Stimulated activated CD8-positive, alpha-beta memory T cell treated with anti-CD3 and anti-CD28 coated beads, Interleukin-15, amount 100 ng/mL, for 48 hours (primary cell): ENCODE measurements at places on chromosomes 5 and 9.

DNA sequence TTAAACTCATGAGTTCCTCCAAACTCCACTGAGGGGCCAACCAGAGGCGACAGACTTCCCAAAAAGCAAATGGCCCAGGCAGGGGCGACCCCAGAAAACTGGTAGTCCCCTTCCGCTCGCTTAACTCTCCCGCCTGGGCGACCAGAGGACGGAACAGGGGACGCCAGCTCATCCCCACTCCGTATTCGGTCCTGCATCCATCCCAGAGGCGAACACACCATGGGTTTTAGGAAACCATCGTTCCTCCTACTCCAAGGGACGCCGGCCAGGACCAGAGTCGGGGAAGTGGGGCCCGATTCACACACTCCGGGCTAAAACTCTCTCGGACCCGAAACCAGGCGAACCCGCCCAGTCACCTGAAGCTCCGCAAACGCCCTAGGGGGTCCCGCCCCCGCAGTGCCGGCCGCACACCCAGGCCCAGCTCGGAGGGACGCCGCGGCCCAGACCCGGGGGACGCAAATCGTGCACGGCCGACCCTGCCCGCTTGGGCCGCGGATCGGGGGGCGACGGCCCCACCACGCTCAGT is 478 bp downstream of the TEX10 start:
- peak; percentile 8 for DNase-seq

DNA sequence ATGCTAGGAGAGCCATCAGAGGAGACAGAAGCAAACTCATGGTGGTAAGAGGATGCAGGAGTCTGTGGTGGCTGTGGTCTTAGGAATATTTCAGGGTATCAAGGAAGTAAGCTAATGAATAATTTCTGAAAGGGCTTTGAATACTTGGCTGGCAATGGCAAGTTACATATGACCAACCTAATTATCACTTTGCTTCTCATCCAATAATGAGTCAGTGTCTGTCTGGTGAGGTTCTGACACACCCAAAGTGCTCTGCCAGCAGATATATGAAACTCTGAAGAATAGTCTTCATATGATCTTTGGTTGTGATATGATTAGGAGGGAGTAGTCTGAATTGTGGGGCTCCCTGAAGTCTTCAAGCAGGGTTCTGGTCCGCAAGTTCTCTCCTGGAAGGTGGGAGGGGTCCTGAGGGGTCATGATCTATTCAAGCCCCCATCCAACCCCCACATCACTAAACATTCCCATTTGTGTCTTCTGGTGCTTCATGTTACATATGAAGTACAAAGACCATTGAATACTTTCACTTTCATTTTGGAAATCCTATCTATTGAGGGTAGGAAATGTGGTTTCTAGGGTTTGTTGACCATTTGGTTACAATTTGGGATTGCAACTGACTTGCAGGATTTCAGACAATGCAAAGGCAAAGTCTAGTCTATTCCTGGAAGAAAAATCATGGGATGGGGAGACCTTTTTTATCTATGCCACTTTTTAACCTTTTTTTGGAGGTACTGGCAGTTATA is 199.9 kb upstream of the CDKN2B start:
- DNase-seq = no peak

- DNase-seq = no peak
Measured at GRCh38 chr5:10301842-10302610, 5.7 kb downstream of the CMBL start.

GRCh38 chr9:120388003-120388855 is 191.7 kb downstream of the CDK5RAP2 start:
- no peak for DNase-seq

DNA sequence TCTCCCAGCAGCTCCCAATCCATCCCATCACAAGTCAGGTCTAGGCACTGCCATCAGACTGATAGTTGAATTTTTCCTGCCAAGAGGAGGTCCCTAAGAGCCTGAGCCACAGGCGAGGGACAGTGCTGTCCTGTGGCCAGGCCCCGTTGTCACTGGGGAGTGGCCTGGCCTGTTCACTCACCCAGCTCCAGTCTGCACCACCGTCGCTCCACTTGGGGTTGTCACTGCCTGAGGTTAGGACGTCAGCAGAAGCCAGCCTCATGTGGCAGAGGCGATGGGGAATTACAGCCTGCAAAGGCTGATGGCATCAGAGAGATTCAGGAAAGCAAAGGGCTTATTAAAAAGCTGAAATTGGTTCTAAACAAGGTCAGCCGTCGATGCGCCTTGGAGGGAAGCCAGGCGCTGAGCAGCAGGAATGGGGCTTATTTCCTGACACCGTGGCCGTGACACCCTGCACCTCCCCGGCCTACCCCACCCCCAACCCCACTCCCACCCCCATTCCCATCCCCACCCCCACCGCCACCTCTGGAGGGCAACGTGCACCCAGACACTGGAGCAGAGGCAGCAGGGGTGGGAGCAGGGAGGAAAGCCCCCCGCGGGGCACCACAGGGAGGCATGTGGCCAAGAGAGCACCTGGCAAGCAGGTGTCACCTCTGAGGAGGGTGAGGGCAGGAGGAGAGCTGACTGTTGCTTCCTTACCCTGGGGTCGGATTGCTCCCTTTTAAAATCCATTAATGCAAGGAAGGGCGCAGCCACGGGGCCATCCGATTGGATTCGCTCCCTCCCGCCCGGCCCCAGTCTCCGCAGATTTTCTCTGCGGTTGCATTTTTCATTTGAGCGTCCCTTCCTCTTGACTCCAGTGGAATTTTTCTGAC is 3.1 kb upstream of the DBH start:
- no peak for DNase-seq

- no peak for DNase-seq
Measured at GRCh38 chr5:31408814-31409213, 123.1 kb downstream of the DROSHA start.

GRCh38 chr9:93663877-93664548 is 87.6 kb downstream of the PHF2 start:
- no peak for DNase-seq

DNA sequence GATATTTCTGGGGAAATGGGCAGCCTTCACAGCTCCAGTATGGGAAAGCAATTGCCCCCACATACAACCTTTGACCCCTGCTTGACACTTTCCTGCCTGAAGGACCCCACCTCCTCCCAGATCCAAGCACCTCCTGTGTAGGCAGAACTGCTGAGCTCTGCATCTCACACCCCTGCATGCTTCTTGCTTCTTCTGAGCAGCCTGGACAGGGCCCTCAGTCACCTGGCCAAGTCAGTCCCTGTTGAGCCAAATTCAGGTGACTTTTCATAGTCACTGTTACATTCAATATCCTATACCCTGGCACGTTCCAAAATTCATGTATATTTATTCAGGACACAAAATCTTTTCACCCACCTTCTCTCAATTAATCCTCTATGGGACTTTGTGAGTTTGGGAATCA is 30.4 kb upstream of the CTSL start:
- no peak for DNase-seq

DNA sequence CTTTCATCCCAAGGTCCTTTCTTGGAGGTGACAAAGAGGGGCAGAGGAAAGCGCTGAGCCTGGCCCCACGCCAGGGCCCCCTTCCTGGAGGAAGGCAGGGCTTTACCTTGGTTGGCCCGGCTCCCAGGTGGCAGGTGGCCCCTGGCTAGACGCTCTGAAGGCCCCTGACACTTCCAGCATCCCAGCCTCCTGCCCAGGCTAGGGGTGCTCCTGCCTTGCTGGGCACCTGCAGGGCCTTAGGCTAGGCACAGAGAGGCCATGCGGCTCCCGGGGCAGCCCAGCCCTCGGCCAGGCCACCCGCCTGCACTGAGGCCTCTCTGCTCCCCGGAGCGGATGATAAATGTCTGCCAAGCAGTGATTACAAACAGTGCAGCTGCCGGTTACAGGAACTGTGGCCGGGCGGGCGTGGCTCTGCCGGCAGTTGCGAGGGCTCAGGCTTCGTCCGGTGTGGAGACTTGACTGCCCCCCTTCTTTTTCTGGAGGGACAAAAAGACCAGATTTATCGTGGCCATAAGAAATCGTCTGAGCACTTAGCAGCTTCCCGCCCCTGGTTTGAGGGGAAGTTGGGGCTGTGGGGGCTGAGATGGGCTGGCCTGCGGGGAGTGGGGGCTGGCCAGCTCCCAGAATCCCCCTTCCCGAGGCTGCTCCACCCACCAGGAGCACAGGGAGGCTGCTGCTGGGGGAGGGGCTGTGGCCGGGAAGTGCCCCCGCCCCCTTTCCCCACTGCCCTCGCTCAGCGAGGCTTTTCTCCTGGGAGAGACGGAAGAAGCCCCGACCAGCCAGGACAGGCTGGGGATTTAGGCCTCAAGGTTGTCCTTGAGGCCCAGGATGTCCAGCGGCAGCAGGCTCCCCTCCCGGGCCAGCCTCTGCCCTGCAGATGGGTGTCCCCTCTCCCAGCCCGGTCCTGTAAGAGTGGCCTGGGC is 31.6 kb upstream of the UBAC1 start:
- DNase-seq = peak; percentile 15

DNA sequence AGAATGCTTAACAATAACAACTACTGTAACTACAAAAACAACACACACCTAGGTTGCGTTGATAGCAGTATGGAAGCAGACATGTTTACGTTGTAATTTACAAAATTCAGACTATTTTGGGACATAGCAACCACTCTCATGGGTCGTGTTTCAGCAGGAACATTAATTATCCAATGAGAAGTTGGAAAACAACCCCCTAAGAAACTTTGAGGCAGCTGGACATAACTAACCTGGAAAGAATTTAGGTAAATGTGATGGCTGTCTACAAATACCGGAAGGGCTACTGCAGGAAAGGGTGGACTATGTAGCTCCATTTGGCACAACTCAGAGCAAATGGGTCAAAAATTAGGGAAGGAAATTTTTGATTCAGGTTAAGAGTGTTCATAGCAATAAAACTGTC is 409.3 kb downstream of the ADGRV1 start:
- DNase-seq = no peak

DNA sequence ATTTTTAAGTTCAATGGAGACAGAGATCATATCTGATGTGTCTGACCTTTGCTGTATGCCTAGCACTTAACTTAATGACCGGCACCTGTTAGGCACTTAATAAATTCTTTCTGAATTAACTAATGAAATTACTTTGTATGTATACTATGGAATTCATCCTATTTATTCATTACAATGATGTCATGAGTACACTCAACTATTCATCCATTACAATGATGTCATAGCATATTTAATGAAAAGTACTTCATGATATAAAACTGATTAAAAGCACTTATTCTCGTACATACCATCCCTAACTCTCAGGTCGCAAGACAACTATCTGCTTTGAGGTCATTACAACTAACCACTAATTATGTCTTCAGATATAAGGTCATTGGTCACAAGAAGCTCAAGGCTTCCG is 1131.6 kb downstream of the DTWD2 start:
- no peak for DNase-seq

GRCh38 chr5:79959407-79959806 is 31.7 kb downstream of the MTX3 start:
- no peak for DNase-seq

DNA sequence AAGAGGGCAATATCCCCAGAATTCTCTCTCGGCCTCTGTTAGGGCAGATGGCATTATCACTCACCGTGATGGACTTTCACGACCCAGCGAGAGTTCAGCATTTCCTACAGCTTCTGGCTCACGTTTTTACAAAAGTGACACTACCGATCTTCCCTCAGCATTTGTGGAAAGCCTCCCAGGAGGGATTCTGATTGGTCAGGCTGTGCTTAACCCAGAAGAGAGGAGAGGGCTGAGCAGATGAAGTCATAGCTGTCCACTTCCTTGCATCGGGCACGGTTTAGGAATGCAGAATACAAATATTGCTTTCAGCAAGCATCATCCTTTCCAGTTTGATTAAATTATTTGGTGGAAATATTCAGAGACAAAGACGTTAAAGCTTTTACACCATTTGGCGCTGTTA is 277.4 kb upstream of the MSX2 start:
- no peak for DNase-seq

DNA sequence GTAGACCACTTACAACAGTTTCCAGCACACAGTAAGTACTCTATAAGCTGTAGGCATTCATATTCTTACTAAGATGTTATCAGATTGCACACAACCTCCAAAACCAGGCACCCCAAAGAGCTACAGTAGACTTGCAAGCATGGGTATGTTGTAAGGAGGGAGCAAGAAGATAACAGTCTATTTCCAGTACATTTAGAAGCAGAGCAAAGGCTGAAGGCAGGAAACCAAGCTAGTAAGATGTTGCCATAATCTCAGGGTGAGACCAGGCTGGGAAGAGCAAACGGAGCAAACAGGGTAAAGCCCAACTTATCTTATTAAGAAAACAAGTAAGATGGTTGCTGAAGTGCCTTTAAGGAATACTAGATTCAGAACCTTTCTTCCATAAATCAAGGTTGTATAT is 161.1 kb downstream of the GLIS3 start:
- DNase-seq = no peak

DNA sequence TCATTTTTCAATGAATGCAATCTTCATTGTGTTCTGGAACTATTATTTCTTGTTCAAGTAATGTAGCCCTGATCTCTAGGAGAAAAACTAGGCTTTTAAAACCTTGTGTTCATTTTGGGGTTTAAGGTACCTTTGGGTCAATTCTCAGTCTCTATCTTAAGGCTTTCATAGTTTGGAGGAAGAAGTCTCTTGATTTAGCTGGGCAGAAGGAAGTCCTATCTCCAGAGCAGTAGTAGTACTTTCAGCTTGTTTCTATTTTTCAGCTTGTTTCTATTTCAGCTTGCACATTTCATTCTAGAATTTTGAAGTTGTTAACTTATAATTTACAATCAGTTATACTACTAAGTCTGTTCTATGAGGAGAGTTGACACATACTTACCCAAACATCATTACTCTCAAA is 15.2 kb downstream of the CSNK1G3 start:
- no peak for DNase-seq

DNA sequence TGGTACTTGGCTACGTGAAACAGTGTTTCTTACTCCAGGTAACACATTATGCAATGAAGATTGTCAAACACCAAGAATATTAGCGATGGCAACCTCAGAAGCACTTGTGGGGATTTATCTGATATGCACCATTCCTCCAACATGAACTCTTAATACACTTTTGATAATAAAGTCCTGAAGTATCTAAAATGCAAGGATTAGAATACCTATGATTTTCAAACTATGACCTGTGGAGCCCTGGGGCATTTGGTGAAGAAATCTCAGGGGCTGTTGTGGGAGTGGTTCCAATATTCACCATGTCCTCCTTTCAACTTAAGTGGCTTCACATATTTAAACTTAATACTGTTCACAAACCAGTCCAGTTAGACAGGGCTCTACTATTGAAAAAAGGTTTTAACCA is 214.6 kb upstream of the POU5F2 start:
- DNase-seq = no peak

DNA sequence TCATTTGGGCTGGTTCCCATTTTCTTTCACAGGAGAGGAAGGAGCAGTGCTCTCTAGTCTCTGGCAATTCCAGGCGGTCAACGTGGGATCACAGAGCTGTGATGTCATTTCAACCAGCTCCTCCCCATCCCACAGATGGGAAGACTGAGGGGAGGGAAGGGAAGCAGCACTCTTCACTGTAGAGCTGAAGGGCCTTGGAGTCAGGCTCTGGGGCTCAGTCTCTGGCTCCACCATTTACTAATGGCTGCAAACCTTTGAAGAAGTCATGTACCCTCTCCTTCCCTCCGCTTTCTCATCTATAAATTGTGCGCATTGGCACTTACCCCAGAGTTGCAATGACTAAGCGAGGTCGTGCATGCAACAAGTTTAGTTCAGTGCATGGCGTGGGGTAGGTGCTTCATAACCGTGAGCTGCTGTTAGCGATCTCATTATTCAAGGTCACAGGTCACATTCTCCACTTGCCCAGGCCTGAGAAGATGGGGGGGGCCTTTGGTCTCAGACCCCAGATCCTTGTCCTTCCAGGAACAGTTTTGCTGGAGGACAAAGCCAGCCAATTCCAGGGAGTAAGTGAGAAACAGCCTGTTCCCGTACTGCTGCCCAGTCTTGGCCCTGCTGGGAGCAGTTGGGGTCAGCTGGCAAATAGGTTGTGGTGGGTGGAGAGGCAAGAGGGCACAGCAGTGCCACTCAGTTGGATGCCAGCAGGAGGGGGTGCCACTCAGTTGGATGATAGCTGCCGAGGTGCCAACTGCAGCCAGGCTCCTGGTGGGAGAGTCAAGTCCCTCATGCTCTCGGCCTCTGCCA is 136.7 kb downstream of the RGS3 start:
- no peak for DNase-seq
